Stimulated activated CD8-positive, alpha-beta memory T cell treated with anti-CD3 and anti-CD28 coated beads, Interleukin-2, amount 100 ng/mL, for 1 hour (primary cell): ENCODE measurements at places on chromosomes 5 and 9.

- DNase-seq: no peak
Observed at GRCh38 chr5:122140900-122141299, 11.6 kb downstream of the ZNF474 start.

- no peak for DNase-seq
Observed at GRCh38 chr9:105413525-105413924, 34.3 kb upstream of the FSD1L start.

DNA sequence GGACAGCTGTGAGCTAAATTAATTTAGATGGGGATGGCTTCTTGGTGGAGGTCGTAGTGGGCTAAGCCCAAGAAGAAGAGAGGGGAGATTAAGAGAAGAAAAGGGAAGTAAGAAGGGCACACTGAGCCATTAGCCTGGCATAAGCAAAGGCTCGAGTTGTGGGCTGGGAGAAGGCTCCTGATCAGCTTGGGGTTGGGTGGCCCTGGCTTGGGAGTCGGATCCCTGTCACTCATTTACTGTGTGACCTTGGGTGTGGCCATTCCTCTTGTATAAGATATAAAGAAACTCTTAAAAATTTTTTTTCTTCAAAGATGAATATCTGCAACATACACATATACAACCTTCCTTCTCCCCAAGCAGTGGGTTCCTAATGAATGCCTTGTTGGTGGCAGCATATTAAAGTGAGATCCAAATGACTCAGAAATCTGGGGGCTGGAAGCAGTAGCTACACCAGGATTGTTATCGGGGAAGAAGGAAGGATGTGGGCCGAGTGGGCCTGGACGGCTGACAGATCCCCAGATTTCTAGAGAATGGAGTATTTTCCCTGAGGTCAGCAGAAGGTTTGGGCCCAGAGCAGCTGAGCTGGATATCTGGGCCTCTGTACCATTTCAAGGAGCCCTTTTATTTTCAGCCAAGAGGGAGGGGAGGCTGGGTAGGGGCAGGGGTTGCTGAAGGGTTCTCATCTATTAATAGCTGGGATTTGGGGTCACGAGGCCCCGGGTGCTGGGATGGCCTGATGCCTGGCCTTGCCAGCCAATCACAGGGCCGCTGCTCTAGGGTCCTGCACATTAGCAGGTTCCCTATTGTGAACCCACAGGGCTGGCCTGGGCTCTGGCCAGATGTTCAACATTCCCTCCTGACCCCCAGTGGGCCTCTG lies 52.1 kb downstream of the PPARGC1B start:
- DNase-seq: no peak

GRCh38 chr5:55438998-55439397 lies 95.8 kb downstream of the PLPP1 start:
- no peak for DNase-seq

DNA sequence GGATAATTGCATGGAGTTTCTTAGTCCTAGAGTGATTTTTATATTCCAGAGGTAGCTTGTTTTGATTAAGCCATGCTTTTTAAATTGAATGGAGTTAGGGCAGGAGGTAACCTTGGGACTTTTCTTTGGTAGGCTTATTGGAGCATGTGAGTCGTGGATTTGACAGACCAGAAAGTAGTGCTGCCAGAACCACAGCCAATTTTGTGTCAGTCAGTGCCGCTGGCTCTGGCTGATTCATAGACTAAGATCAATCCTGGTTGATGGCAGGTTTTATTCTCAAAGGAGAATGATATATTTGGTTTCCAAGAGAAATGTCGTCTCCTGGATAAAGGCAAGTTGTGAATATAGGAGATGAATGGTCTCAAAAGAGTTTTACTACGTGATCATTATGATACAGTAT lies 20.3 kb downstream of the RAI14 start:
- DNase-seq: no peak

DNA sequence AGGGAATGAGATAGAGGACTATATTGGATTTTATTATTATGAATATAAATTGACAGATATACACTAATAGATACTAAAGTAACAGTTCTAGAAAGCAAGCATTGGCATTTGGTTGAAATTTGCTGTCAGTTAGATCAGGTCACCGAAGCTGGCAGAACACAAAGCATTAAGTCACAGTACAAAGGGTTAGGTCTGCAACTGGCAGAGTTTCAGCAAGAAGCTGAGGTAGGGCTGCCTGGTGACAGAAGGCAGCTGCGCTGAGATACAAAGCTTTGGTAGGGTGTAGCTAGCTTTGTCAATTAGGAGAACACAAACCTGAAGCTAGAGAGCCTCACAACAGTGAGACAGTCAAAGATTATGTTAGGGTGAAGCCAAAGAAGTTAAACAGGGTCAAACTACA lies 6.3 kb upstream of the CSNK1G3 start:
- DNase-seq: no peak

GRCh38 chr5:133475986-133476385 lies 136.4 kb downstream of the FSTL4 start:
- DNase-seq: no peak

- no peak for DNase-seq
Observed at GRCh38 chr9:4936277-4936676, 48.8 kb upstream of the JAK2 start.

GRCh38 chr9:115507148-115507547 lies 389.2 kb upstream of the TNC start:
- no peak for DNase-seq

- DNase-seq: no peak
Observed at GRCh38 chr9:89106224-89106851, 72.3 kb downstream of the SHC3 start.

DNA sequence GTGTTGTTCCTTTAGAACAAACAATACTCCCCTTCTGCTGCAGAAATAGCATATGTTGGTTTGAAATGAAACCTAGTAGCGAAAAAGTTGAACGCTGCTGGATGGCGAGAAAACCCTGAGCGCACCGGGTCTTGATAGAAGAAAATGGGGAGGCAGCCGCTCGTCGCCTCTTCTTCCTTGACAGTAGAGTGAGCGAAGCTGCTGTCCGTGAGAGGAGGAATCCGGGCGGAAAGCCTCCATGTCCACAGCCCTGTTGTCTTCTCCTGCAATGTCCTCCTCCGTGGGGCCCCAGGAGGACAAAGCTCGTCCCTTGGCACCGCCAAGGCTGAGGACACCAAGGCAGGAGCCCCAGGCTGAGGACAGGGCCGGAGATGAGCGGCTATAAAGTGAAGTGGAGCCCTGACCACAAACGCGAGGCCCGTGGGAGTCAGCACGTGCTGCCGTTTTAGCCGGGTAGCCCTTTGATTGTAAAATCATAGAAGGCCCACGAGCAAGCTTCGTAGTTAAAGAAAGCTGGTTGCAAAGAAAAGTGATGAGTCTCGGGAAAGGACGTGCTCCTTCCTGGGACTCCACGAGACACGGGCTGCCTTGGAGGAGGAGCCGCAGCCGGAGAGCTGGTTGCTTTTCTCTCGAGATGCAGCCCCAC lies 35.6 kb downstream of the MRPL36 start:
- DNase-seq: no peak

DNA sequence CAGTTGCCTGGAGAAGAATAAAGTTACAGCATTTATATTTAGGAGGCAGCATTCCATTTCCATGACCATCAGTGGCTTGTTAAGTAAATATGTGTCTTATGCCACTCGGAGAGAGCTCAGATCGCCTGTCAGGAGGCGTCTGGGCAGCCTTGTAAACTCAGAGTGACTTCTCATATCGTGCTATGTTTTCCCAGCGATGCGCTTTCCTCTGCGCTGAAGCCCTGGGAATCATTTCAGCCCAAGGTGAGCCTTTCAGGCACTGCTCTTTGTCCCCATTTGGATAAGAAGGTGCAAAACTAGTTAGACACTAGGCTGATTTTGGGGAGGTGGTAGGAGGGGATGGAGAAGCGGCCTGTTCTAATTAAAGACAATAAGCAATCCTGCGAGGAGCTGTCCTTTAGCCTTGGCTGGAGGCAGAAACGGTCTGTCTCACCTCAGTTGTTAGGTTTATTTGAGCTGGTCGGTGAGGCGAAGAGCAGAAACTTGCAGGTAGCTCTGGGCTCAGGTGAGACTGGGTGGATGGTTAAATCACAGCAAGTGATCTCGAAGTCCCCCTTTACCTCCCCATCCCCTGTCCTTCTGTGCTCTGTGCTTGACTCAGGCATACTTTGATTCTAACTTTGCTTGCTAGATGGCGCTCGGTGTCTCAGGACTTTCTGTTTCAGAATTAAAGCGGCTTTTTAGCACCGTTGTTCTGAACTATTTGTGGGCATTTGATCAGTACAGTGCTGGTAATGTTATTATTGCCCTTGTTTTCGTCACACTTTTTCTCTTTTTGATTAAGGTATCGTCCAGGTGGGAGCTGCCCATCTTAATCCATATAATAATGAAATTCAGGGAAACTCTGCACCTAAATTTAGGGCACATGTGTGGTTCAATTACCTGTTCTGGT lies 24.6 kb downstream of the NR2F1 start:
- DNase-seq: no peak

DNA sequence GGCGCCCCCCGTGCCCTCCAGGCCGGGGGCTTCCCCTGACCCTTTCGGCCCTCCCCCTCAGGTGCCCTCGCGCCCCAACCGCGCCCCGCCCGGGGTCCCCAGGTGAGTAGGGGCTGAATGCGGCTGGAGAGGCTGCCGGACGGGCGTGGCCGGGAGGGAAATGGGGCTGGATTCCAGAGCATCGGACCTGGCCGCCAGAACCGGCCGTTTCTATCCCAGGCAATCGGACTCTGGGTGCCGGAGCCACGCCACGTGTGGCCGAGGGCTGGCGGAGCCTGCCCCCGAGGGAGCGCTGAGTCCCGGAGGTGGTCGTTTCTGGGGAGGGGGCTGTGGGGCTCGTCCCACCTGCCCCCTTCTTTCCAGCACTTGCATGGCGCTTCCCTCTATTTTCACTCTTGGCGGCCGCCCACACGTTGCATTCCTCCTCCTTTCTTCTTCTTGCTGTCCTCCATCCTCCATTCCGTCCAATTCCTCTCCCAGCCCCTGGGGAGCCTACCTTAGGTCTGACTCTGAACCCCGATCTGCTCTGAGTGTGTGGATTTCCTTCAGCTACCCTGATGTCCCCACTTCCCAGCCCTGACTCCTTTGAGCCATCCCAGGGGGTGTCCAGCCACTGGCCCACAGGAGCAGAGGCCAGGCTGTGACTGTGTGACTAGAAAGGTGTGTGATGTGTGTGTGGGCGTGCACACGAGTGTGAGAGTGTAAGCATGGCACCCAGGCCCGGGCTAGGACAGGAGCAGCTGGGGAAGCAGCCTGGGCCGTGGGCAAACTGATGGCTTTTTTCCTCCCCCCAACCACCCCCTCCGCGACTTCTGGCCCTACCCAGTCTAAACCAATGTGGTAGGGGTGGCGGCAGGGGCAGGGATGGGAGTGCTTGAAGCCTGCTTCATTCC lies 24.7 kb downstream of the GOLGA2 start:
- DNase-seq: no peak

DNA sequence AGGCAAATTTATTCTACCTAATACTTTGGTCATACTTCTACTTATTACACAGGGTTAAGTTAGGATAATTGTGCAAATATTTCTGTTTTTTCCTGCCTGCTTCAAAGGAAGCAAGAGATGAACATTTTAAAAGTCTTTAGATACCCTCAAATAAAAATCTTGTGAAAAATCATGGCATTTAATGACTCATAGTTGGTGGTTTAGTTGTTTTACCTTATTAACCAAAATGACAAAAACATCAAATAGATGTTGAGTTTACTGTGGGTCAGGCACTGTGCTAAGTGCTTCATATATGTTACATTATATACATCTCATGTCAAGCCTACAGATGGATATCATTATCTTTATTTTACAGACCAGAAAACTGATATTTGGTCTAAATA lies 54.4 kb downstream of the ZNF474 start:
- no peak for DNase-seq

DNA sequence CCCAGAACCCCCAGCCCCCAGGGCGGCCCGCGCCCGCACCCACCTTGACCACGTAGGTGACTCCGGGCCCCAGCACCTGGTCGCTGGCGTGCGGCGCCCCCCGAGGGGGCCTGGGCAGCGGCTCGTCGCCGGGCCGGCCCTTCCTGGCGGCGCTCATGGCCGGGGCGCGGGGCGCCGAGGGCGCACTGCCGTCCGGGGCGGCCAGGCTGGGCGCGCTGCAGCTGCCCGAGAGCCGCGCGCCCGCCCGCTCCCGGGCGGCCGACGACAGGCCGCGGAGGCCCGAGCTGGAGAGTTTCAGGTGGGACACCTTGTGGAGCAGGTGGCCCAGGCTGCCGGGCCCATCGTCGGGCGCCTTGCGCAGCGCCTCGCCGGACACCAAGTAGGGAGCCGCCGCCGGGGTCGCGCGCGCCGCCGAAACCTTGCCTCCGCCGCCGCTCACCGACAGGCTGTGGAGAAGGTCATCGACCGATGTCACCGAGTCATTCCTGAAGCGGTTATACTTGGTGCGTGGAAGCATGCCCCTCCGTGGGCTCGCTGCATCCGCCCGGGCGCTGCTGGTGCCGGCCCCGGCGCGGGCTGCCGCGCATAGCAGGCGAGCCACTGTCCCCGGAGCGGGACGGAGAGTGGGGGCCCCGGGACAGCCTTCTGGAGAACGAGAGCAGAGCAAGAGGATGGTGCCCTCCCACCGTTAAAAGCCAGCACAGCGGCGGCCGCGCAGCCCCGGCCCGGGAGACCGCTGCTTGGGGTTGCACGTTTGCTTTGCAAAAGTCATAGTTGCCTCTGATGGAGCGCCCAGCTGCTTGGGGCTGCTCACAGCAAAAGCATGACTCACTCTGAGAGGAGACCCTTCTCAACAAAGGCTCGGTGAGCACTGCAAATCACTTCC lies at the start of gene SHC3:
Gene SHC3, minus strand, starts transcription at position 875 of the 886 bp plus-strand sequence. Its CDS starts 358 bp downstream, at position 517.
- no peak for DNase-seq

DNA sequence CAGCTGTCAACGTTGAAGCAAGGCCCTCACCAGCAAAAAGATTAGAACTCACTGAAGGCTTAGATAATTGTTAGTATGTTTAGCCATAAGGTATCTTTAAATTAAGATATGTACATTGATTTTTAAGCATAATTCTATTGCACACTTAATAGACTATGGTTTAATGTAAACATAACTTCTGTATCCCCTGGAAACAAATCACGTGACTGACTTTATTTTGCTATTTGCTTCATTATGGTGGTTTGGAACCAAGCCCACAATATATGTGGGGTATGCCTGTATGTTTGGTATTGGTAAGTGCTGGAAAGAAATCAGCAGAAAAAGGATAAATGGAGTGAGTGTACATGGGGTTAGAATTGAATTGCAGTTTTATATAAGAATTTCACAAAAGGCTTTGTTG lies 111.9 kb downstream of the NMUR2 start:
- no peak for DNase-seq

- DNase-seq: no peak
Observed at GRCh38 chr5:76986825-76987526, 34.1 kb downstream of the CRHBP start.

- peak; percentile 48 for DNase-seq
Observed at GRCh38 chr5:127313847-127314473, 23.4 kb downstream of the MEGF10 start.

DNA sequence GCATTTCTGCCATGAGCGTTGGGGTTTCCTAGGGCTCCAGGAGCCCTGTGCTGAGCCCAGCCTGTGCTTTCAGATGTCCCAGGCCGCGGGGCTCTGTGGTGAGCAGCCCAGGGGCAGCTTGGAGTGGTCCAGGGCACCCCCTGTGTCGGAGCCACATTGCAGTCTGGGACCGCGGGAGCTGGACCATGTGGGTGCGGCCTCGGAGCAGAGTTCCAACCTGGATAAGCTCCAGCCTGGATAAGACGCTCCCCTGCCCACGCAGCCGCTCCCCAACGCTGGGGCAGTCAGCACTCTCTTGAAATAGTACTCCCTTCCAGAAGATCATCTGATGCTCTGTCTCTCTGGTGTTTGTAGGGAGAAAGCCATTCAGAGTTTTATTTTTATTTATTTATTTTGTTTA lies 111.1 kb downstream of the WNK2 start:
- no peak for DNase-seq
